ENCODE measurements at places on chromosomes 7 and 10.

DNA sequence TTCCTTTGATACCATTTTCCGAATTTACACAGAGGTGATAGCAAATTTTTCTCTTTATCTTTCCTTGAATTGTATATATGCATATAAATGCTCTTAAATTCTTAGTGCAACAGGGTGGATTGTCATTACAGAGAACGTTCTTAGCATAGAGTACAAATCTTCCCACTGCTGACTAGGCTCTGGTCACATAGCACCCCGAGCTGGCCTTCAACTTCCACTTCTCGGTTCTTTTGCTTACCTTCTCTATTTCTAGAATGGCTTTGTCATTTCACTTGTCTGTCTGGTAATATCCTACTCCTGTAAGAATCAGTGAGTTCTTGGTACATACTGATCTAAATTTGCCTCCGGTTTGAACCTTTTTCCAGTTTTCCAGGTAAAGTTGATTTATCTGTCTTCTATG, 13.4 kb downstream of the ADIRF start:
- DNase-seq = no peak

DNA sequence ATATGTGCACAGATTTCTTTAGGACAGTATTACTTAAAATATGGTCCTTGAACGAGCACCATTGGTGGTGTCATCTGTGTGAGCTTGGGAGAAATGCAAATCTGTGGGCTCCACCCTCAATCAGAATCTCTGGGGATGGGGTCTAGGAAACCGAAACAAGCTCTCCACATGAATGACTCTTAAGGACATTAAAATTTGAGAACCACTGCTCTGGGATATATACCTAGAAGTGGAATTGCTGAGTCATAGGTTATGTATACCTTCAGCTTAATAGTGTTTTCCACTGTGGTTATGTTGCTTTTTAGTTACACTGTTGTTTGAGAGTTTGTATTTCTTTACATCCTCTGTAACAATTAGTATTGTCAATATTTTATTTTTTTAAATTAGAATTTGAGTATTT, 24.0 kb downstream of the ZNRF2 start:
- DNase-seq = no peak

DNA sequence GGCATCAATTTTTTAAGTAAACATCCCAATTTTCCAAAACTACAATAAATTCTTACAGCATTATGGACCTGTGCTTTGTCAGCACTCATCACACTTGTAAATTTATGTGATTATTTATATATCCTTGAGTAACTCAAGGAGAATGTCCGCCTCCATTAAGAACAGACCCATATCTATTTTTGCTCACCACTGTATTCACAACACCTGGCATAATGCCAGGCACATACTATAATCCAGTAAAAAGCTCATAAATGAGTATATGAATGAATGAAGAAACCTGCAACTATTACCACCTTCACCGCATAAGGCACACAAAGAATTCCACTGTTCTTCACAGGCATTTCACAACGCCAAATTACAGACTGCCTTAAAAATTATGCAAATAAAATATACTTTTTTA, 46.9 kb downstream of the MINDY3 start:
- DNase-seq = no peak

GRCh38 chr10:98020784-98021183, 9.6 kb downstream of the CRTAC1 start:
- no peak for DNase-seq

DNA sequence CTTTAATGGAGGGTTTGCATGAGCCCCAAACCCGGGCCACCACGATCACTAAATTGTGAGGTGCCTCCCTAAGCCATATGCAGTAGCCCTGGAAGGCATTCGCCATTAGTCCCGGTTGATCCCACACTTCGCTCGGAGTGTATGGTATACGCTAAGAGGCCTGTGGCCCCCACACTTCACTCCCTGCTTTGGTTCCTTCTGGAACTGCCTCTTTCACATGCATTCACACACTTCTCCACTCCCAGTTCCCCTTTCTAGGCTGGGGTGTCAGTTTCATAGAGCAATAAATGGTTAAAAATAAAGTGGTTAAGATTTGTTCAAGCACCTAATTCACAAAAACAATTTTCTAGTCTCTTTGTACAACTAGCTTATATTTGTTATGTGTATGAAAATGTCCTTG, 212.1 kb upstream of the KCND2 start:
- no peak for DNase-seq

- DNase-seq = no peak
Observed at GRCh38 chr10:52940921-52941320, 168.3 kb upstream of the MBL2 start.

Data from D721Med (cell line).